Esophagus squamous epithelium (tissue), 5 donors: ENCODE measurements at places on chromosomes 5 and 9. TPM values are rescaled to one million over a fixed set of nuclear protein-coding genes. Genes with fewer than 3 reads are reported as not detected.

- H3K36me3 ChIP-seq, result no peaks in the 10 kb centered on the region
- H3K4me3 ChIP-seq, result no peak overlapping the region
- peaks cover 22% of the 10 kb centered on the region for H3K4me1 ChIP-seq
Observed at GRCh38 chr5:15008921-15009320, 137.3 kb upstream of the ANKH start.

GRCh38 chr5:151483176-151483575, 35.8 kb downstream of the SLC36A1 start:
- H3K27me3 ChIP-seq, result no peaks in the 10 kb centered on the region
- no peak overlapping the region for H3K4me3 ChIP-seq
- H3K4me1 ChIP-seq, result peaks cover 9% of the 10 kb centered on the region
- no peak for DNase-seq

DNA sequence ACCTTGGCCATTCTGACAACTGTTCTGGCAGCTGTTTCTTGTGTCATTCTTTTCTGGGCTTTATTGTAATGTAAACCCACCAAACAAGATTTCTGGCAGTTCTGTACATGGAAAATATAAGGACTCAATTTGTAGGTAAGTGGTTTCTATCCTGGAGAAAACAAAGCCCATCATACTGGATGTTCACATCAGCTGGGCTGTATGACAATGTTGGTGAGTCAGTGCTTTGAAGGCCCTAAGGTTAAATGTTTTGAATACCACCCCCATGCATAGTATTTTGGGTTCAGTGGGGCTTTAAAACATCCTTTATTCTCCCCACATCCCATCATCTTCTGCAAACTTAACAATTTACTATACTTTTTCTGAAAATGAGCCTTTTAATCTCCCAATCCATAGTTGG, 52.5 kb downstream of the SH3GL2 start:
- H3K4me3 ChIP-seq, result no peak overlapping the region
- no peaks in the 10 kb centered on the region for H3K4me1 ChIP-seq
- H3K27me3 ChIP-seq, result no peaks in the 10 kb centered on the region

Gene FAXDC2
- total RNA-seq, result 12.2 TPM

Gene SPARC
- total RNA-seq, result 14.9 TPM

Gene SKP2
- total RNA-seq, result 33.2 TPM
